ENCODE measurements at places on chromosomes 4 and X.
A peak's percentile ranks its signal among the peaks of the same experiment; 100 is the strongest.

DNA sequence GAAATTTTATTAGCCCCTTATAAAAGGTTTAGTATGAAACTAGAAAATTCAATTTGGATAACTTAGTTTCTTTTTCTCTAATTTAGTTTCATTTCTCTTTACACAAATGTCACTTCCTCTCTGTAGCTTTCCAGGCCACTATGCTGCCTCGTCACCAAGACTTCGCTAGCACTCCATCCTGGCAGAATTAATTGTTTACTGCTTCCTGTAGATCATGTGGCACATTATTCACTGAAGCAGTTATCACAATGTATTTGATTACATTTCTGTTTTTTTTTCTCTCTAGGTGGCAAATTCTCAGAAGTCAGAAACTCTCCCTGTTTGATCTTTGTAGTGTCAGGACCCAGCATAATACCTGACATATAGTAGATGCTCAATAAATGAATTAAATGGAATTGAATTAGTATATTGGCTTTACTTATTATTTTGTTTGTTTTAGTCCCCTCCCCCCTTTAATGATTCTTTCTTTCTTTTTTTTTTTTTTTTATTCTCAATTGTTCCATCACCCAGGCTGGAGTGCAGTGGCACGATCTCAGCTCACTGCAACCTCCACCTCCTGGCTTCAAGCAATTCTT, 9.3 kb upstream of the SAT1 start:
- no peak for DNase-seq

DNA sequence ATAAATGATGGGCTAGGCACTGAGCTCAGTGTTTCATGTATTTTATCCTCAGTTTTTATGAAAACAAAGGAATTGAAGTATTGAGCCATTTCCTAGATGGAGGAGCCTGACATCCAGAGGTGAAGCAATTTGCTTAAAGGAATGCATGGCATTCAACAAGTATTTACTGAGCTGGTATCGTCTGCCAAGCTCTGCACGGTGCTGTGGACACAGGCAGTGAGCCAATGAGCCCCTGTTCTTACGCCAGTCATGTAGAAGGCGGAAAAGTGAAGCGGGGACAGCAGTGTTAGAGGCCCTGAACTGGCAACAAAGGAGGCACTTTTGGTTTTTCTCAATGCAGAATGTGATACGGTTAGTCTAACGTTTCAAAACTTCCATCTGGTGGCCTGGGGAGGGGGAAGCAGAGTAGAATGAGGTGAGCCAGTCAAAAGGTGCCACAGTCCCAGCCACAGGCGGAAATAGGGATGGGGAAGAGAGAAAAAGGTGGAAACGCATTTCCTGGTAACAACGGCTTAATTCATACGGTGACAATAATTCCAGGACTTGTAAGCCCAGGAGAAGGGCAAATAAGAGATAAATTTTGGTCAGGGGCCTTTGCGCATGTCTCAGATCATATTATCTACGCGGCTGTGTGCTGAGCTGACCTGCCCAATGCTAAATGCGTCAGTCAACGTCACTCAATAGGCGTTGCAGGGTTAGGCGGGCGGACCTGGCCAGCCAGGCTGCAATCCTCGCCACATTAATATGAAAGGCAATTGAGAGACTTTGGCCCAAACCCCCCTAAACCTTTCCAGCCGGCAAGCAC, 133.9 kb downstream of the AFAP1 start:
- DNase-seq, result peak; percentile 85

DNA sequence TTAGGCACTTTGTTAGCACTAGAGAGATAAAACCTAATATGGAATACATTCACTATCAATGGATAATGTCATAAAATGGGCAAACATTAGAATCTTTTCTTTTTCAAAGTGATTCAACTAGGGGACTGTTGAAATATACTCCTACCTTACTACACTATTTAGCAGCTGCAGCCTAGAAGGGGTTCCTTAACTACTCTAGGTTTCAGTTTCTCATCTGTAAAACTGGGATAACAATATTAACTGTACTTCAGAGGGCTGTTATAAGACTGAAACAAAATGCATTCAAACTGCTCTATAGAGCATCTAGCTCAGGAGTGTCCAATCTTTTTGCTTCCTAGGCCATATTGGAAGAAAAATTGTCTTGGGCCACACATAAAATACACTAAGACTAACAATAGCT, 147.4 kb downstream of the CDS1 start:
- no peak for DNase-seq

- DNase-seq, result no peak
Measured at GRCh38 chr4:129561886-129562671, 466.1 kb downstream of the C4orf33 start.

GRCh38 chr4:116942315-116942714, 143.1 kb downstream of the TRAM1L1 start:
- no peak for DNase-seq

DNA sequence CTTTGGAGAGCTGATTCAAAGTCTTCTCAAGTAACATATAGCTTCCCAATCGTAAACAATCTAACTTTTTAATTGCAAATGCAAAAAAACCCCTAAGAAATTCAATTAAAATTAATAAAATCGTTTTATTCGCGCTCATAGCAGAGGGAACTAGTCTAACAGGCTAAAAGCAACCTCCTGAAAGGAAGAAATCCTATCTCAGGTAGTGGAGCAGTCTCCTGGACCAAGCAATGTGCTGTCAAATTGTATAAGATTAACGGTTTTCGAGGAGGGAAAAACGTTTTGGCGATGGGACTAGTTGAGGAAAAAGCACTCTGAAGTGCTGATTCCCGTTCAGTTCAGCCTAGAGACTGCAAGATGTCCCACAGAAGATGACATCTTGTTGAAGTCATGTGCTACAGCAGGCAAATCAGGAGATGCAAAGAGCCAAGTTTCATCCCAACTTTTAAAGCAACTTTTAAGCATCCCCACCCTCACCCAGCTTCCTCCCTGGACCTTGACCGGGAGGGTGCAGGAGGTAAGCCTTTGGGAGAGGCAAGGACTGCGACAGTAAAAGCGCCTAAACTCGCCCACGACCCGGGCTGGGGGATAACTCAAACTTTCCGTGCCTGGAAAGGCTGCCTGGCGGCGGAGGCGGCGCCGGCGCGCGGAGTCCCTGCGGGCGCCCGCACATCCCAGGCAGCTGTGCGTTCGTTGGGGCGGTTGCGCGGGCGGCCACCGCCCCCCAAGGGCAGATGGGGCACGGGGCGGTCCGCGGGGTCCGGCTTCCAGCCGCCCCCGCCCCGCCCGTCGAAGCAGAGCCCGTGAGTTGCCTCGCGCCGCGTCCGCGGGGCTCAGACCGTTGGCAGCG, 784 bp downstream of the MAP7D3 start:
- DNase-seq, result no peak

DNA sequence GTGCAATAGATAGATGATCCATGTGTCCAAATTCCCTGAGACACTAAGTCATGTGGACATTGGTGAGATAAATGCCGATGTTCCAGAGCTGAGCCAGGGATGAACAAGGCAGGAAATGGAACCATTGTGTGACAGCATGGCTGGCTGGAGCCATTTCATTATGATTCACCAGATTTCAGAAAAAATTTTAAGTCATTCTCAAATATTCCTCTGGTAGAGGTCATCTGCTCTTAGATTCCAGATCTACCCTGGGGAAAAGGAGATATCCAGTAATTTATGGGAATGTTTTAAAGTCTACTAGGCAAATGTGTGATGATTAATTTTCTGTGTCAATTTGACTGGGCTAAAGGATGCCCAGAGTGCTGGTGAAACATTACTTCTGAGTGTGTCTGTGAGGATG, 287.3 kb downstream of the STK32B start:
- DNase-seq, result no peak

GRCh38 chrX:71998836-71999509, 88.3 kb downstream of the NHSL2 start:
- DNase-seq, result no peak

GRCh38 chr4:4633431-4633830, 91.6 kb upstream of the STX18 start:
- DNase-seq, result no peak

DNA sequence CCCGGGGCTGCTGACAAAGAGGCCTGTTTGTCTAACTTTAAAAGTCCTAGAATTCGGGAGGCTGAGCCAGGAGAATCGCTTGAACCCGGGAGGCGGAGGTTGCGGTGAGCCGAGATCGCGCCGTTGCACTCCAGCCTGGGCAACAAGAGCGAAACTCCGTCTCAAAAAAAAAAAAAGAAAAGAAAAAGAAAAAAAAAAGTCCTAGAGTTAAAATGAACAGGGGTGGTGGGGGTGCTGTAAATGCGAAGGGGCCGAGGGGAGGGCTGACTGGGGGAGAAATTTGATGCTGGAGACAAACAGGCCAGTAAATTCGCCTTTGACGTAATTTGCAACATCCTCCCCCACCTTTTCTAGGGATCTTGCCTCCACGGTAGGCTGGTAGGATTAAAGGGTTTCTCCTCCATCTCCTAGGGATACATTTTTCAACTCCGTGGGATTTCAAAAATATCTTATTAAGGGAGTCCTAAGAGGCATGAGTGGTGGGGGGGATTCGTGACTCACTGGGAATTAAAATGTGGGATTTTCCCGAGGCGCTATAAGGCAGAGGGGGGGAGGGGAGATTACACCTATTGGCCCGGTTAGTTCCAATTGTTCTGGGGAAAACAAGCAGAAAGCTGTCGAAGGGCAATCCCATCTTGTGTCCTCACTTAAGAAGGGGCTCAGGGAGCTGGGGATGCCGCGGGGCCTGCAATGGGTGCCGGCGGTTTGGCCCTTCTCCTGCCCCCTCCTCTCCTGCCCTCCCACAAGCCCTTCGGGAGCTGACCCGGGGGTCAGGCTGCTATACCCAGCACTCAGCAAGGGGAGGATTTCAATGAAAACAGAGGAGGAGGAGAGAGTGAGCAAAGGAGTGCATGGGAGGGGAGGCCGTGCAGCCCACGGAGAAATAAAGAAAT, 3.0 kb upstream of the BCOR start:
- no peak for DNase-seq

DNA sequence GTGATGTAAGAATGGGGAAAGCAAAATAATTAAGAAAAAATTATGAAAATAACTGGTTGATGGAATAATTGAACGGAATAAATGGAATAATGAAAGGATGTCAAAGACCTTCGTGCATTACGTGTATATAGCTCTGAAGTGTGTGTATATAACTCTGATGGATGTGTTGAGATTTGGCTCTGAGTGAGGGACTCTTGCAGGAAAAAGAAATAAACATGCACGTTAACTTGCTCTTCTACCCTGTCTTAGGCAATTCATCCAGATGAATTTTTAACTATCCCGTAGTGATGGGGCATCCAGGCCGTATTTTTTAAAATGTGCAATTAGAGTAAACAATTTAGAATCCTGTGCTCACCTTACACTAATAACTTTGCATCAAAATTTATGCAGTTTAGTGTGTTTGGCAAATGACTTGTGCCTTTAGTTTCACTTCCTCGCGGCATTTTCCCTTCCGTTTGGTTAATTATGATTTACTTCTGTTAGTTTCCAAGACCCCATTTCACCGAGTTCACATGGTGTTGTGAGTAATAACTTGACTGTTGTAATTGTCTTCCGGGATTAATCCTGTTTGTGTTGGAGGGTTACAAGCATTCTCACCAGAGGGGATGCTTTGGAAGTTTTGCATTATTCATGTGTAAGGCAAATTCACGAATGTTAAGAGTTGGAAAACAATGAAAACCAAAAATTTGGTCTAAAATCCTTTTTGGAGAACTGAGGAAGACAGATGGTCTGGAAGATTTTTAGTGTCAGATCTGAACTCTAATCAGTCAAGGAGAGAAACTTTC, 256.5 kb upstream of the FAT1 start:
- no peak for DNase-seq

DNA sequence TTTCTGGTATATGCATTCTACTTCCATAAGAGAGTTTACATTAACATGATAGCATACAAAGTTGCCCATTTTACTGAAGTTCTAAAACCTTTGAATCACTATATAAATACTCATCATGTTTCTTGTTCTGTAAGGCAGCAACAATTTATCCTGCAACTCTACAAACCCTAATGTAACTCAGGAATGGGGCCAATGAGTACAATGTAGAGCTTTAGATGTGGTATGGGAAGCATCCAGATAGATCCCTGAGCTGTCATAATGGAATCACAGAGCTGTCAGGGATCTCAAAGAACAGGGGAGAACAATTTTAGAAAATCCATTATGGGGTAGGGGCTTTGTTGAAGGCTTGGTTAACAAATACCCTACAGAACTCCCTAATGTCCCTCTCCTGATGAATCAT, 88.5 kb downstream of the DCUN1D4 start:
- no peak for DNase-seq

GRCh38 chrX:46408553-46409407, 136.4 kb downstream of the ZNF674 start:
- DNase-seq, result peak; percentile 91

DNA sequence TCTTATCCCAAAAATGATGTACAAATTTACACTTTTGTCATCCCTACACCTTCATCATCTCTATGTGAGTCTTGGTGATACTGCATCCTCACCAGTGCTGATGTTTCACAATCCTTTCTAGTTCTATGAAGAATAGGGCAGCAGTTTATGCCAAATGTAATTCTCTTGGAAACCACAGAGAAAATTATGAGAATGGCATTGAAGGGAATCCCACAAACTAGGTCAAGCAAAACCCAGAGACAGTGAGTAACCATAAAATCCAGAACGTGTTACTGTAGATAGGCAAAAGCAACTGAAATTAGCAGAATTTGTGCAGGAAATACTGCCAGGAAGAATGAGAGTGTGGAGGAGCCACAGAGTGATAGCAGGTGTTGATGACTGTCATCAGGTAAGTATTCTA, 24.5 kb downstream of the IL15 start:
- no peak for DNase-seq

DNA sequence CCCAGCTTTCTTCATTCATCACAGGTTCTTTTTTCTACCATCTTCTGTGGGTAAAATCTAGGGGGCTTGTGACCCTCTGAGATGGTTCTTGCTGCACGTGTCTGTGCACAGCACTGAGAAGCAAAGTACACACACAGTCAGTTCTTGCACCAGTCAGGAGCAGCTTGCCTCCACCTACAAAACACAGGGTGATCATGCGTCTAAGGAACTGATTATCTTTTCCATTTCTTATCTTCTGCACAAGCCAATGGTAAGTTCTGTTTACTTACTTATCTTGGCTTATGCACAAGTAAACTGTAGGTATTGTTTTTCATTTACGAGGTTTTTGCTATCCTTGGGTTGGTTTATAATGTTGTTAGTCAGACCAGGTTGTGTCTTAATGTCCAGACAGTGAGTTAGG, 40.7 kb downstream of the TRIM2 start:
- no peak for DNase-seq

GRCh38 chrX:130049821-130050220, 60.5 kb downstream of the ELF4 start:
- DNase-seq, result no peak

All from posterior vena cava (tissue), 2 donors.